ENCODE measurements at places on chromosomes 4 and X. TPM values are rescaled to one million over a fixed set of nuclear protein-coding genes. Genes with fewer than 3 reads are reported as not detected.

- DNase-seq, result no peak
These were observed 20.3 kb upstream of the GTPBP6 start for GRCh38 chrX:338836-339400.

GRCh38 chr4:175970072-175970471 lies 95.6 kb upstream of the WDR17 start:
- DNase-seq, result no peak

DNA sequence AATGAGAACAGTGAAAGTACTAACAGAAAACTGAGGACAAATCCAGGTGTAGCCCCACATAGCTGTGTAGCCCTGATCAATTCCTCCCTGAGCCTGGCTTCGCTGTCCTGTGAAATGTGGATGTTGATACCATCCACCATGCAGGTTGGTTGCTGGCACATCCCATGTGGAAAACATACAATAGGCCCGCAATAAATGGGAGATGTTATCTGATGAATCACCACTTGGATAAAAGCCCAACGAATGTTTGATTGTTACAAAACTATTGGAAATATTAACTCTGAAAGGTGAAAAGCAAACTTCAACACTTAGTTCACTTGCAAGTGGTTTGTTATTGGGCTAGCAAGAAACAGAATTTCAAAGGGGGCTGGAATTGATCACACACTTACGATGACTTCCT lies 186.3 kb upstream of the FTHL17 start:
- no peak for DNase-seq

The MAOB gene
- polyA plus RNA-seq, result 60.5 TPM

The ASB12 gene
- 0.39 TPM for polyA plus RNA-seq

DNA sequence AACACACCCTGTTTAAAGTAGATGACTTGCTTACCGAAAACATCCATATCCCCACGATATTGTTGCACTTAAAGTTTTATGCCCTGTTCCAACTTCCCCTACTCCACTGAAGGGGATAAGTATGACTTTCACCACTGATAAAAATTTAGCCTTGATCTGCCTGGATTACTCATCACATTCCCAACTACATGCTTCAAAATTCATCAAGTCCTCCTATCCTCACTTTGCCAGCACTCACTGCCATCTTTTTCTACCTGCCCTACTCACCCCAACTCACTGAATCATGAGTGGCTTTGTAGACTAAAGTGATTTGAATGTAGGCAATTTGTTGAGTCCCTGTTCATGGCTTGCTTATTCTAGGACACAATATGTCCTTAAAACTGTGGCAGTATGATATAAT lies 12.2 kb upstream of the GPRIN3 start:
- no peak for DNase-seq

The ANXA3 gene
- 52.1 TPM for polyA plus RNA-seq

GRCh38 chr4:35541146-35541887 lies 703.0 kb downstream of the ARAP2 start:
- DNase-seq, result no peak

DNA sequence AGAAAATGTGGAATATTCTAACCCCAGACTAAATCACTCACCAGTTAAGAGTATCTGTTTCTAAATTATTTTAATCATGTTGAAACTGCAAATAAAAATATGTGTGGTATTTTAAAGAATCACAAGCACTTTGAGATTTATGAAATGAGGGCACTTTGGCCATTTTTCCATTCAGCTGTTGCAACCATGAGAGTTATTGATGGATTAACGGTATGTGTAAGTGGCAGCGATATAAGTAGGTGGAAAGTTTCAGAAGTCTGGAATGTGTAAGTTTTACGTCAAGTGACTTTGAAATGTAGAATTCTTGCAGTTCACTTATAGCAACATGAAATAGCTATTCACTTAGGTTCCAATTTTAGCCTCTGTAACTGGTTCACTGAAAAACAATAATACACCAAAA lies 905.1 kb upstream of the SLIT2 start:
- DNase-seq, result no peak

The HTN3 gene
- not detected for polyA plus RNA-seq

DNA sequence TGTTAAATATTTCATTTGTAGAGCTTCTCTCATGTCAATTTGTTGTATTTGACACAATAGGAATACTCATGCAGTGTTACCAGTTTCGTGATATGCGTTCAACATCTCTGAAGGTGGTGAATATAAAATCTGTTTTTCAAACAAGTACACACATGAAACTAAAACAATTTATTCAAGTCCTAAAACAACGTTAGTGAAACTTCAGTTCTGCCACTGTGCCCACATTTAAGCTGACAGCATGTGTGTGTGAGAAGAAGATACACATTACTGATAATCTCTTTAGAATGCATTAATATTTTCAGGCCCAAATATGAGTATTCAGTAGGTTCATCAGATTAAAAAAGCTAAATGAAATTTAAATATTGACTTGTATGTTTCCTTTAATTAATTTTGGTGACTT lies 21.7 kb downstream of the GAB1 start:
- no peak for DNase-seq

DNA sequence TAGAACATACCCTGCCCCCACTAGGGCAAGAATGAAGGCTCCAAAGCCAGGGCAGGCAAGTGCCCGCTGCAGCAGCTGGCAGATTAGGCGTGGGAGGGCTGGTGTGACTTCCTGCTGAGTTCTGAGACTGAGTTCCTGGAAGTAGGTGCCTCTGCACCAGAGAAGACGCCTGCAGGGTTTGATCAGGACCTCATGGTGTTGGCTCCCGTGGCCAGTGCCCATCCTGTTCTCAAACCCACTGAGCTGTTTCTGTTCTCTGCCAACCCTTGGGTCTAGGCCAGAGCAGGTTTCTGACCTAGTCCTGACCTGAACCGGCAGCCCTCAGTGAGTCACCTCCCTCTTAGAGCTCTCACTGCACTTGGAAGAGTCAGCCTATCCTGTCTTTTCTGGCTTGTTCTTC lies 220.7 kb downstream of the HS6ST2 start:
- no peak for DNase-seq

DNA sequence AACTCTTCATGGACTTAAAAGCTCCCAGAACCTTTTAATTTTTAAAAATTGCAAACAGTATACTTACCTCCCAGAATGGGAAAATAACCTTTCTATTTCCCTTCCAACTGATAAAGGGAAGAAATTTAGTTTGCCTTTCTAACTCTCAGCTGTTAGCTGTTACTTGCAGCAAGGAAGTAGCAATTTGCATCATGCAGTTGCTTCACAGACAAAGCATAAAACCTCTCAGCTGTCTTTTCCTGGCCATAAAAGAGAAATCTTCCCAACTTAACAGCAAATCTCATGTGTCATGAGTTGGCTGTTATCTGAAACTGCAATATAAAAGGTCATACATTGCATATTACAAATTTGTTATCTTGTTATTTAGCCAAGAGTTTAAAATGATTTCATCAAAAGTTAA lies 18.4 kb downstream of the C4orf17 start:
- peak; percentile 19 for DNase-seq

The LEF1 gene
- 68.6 TPM for polyA plus RNA-seq

DNA sequence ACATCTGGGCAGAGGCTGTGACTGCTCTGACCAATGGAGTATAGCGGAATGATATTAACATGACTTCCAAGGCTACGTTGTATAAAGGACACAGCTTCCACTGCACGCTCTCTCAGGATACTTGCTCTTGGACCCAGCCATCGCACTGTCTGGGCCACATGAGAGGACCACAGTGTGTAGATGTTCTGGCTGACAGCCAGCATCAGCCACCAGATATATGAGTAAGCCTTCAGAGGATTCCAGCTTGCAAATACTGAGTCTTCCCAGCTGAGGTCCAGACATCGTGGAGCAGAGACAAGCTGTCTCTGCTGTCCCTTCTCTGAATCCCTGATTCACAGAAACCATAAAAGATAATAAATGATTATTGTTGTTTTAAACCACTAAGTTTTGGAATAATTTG lies 146.8 kb upstream of the USP9X start:
- no peak for DNase-seq

The PDHA1 gene
- polyA plus RNA-seq, result 264 TPM

DNA sequence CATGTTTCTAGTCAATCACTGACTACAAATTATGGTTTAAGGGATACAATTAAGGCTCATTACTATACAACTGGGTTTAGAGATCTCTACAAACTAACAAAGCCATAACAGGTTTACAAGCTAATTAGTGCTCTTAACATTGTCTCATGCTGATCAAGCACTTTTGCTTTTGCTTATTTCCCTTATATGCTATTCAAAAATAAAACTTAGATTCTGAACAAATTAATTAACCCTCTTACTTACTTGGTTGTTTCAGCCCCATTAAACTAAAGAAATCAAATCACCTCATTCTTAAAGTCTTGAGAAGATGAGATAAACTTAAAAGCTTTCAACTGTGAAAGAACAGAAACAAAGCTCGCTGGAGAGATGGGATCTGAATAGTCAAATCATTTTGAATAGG lies 2024.5 kb upstream of the ADGRL3 start:
- no peak for DNase-seq

The HSD17B13 gene
- 0.39 TPM for polyA plus RNA-seq

DNA sequence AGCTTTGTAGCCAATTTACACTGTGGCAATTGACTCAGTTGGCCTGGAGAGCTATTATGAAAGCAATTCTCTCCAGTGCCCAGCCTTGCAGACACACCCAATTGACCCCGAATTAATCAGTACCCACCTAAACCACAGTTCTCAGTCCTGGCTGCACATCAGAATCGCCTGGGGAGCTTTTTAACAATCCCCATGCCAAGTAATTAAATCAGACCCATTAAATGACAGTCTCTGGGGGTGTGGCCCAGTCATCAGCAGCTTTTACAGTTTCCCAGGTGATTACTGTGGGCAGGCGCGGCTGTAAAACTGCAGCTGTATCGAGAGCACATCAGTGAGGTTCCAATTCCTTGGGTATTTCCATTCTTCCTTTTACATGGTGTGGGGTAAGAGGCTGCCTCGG lies 460.9 kb upstream of the FAT1 start:
- DNase-seq, result peak; percentile 36

DNA sequence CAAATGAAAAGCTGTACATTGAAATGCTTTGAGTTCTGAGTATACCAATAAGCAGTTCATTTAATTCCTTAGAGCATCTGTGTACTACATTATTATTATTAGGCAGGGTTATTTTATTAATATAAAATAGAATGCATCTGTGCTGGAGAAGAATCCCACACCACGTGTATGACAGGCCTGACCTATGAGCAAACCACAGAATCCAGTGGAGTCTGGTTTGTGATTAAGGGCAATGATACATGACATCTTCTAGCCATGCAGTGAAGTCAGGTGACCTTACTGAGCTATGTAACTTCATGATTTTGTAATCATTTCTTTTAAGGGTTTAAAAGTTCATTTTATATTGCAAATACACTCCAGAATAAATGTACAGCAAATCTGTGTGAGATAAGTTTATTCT lies 1165.0 kb upstream of the TENM3 start:
- no peak for DNase-seq

All from renal cortex interstitium (tissue), 15 donors.